Activated CD8-positive, alpha-beta memory T cell treated with anti-CD3 and anti-CD28 coated beads for 1 hour (primary cell): ENCODE measurements at places on chromosomes 7 and 10.

DNA sequence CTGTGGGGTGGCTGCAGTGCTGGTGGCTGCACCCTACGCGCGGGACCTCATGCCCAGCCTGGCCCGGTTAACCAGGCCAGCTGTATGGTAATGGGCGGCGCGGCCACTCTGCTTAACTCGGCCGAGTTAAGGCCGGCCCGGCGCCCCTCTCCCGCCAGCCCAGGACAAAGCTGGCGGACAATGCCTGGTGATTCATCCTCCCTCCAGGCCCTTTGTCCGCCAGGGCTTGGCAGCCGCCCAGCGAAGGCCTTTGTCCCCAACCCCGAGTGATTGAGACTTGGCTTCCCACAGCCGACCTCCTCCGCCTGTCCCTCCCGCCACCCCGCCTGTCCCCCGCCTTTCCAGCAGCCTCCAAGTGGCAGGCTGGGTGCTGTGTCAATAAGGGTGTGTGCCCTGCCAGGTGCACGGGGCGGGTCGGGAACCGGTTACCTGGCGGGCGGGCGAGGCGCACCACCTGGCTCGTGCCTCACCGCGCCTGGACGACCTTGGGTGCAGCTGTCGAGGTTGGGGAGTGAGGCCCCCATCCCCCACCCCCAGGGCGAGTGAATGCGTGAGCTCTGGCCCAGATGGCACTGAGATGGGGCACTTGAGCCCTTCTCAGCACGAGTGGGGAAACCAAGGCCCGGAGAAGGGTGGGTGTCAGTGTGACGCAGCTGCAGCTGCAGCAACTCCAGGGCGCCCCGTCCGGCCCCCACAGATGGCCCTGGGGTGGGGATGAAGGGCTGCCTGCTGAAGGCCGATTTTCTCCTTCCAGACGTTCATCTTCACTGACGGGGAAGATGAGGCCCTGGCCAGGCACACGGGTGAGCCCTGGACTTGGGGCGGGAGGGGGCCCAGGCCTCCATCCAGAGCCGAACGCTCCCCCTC, 4.6 kb downstream of the LFNG start:
- no peak for DNase-seq

- no peak for DNase-seq
Measured at GRCh38 chr7:23275912-23276311, 23.2 kb upstream of the MALSU1 start.

DNA sequence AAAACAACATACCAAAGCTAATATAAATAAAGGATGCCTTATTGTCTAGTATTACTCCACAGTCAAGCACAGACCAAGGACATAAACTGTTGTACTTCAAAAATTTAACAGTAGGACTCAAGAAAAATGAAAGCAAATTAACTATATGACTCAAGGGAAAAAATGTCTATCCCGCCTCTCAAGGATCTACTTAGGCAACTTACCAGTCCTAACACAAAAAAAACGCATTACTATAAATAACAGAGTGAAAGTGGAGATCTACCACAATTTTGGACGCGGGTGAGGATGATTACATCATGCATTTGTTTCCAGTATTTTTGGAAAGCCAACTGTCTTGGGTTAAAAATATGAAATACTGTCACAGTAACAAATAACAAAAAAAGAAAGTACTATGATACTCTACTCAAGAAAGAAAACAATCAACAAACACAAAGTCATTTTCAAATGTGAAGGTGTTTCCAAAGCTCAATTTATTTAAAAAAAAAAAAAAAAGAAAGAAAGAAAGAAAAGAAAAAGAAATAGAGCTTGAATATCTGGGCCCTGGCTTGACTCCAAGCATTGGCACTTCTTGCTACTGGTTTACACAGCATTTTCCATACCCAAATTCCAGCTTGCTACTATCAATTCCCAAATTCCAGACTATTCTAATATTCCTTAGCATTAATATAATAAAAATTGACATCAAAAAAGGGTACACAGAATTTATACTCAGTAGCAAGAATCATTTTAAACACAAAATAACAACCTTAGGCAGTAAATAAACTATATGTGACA, 99.4 kb downstream of the RSU1 start:
- DNase-seq, result no peak

DNA sequence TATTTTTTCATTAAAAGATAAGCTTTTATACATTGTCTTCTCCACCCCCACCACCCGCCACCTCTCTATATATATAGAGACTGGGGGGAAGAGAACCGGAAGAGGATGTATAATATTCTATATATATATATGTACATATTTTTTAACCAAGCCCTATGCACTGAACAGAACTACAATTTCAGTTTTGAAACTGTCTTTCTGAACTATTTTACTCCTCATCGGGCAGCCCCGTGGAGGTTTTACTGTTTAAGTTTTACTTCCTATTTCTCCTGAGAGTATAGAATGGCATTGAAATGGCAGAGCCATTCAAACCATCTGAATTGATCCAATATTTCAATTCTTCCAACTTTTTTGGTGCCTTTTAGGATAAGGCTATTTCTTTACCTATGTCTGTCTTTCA, 1047.1 kb downstream of the NRG3 start:
- DNase-seq, result no peak

- DNase-seq, result no peak
Measured at GRCh38 chr7:151550656-151551286, 31.1 kb upstream of the RHEB start.

DNA sequence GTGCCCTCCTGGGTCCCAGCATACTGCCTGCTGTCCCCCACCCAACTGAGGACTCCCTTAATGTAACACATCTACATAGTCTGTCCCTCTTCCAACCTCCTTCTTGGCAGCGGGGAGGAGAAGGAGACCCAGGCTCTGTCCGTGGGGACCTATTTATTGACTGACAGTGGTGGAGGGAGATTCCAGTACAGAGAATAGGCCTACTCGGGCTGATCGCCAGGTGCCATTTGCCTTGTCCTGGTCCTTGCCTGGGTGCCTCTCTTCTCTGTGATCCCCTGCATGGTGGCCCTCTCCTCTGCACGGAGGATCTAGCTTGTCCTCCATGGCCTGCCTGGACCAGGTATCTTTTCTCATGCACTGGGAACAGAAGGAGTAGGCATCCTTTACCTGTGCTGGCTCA, 17.0 kb downstream of the GHRHR start:
- DNase-seq, result no peak

- DNase-seq, result no peak
Measured at GRCh38 chr10:109939315-109939961, 16.1 kb upstream of the XPNPEP1 start.

DNA sequence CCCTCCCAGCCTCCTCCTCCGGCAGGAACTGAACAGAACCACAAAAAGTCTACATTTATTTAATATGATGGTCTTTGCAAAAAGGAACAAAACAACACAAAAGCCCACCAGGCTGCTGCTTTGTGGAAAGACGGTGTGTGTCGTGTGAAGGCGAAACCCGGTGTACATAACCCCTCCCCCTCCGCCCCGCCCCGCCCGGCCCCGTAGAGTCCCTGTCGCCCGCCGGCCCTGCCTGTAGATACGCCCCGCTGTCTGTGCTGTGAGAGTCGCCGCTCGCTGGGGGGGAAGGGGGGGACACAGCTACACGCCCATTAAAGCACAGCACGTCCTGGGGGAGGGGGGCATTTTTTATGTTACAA, 83.3 kb downstream of the PAX2 start:
- no peak for DNase-seq

DNA sequence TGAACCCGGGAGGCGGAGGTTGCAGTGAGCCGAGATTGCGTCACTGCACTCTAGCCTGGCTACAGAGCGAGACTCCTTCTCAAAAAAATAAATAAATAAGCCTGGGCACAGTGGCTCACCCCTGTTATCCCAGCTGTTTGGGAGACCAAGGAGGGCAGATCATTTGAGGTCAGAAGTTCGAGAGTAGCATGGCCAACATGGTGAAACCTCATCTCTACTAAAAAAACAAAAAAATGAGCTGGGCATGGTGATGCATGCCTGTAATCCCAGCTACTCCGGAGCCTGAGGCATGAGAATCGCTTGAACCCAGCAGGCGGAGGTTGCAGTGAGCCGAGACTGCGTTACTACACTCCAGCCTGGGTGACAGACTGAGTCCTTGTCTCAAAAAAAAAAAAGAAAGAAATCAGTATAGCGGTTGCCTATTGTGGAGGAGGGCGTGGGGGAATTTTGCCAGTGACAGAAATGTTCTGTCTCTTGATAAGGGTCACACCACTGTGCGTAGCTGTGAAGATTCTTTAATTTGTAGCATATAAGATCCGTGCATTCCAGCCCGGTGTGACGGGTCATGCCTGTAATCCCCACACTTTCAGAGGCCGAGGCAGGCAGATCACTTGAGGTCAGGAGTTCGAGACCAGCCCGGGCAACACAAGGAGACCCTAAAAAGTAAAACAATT, 17.9 kb upstream of the EIF3B start:
- DNase-seq, result no peak

DNA sequence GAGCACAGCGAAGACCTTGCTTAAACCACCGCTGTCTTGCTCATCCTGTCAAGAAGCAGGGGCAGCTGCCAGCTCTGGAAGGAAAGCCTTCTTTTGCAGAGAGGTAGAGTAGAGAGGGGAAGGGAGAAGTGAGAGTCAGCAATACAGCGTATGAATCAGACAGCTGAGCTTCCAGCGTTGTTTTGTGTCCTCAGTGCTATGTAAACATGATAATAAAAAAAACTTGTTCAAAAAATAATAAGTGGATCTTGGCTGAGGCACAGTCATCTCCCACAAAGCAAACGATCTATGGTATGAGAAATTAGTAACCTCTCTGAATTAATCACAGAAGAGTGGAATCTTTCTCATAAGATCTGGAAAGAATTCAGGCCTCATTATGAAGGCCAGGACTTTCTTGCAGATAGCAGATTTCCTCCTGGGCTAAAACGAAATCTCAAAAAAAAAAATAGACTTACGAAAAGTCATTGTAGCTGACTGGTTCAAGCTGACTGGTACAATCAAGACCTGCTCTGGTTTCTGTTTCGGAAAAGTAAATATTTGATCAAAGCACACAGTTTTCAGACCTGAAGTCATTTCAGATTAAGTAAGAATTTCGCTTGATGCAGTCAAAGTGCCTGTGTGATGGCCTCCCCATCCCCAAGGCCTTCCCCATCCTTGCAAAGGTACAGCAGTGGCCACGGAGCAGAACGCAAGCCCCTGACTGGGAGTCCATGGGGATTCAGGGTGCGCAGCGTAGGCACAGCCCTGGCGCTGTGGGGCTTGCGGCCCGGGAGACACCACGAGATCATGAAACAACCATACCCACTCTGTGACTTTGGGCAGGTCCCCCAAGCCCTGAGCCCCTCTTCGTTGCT, 29.4 kb downstream of the CHST15 start:
- no peak for DNase-seq

DNA sequence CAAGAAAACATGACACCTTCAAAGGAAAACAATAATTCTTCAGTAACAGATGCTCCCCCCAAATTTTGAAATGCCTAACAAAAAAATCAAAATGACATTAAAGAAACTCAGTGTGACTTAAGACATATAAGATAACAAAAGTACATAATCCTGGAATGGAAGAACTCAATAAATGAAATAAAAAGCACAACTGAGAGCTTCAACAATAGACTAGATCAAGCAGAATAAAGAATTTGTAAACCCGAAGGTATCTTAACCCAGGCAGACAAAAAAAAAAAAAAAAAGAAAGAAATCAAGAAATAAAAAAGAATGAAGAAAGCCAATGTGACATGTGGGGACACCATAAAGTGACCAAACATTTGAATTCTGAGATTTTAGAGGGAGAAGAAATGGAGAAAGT, 27.7 kb upstream of the LRRD1 start:
- DNase-seq, result no peak

DNA sequence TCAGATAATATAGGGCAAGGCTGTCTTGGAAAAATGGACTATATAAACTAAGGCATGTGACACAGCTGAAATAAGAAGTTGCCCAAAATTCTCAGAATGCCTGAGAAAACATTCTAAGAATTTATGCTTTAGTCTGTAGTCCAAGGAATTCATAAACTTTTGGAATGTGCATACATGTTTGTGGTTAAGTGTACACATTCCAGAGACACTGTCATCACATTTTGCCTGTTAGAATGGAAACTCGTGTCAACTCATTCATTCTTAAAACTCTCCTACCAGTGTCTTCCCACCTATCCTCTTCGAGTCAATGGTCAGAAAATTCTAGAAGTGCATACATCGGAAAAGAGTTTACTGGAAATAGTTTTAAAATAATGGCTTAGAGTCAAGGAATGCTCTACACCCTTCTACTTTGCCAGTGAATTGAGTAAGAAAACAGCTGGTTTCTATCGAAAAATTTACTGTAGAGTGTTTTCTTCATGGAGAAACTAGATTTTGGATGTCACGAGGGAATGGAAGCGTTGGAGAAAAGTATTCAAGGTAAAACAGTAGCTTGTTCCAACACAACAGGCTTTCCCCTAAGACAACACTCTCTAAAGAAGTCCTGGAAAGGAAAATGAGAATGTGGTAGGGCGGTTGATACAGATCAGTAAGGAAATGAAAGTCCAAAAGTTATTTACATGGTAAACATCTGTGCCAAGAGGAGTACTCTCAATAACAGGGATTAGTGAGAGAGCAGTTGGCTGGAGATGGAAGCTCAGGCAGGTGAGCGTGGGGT, 1177.6 kb upstream of the C7orf33 start:
- no peak for DNase-seq

DNA sequence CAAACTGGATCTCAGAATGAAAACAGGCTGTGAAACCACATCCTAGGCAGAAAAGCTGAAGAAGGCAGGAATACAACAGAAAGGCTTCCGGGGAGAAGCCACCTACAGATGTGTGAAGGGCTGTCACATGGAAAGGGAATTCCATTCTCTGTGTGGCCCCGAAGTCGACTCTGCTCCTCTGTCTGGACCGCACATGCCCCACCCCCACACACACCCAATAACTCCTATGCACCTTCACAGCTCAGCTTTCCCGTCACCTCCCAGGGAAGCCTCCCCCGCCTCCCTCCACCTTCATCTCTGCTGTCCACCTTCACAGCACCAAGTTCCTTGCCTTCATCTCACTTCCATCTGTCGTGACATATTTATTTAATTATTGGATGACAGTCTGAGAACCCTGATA, 23.4 kb upstream of the ENO4 start:
- no peak for DNase-seq

- DNase-seq, result no peak
Measured at GRCh38 chr7:75039709-75040108, 33.9 kb downstream of the RCC1L start.

GRCh38 chr10:35558276-35558675, 46.9 kb upstream of the GJD4 start:
- no peak for DNase-seq

DNA sequence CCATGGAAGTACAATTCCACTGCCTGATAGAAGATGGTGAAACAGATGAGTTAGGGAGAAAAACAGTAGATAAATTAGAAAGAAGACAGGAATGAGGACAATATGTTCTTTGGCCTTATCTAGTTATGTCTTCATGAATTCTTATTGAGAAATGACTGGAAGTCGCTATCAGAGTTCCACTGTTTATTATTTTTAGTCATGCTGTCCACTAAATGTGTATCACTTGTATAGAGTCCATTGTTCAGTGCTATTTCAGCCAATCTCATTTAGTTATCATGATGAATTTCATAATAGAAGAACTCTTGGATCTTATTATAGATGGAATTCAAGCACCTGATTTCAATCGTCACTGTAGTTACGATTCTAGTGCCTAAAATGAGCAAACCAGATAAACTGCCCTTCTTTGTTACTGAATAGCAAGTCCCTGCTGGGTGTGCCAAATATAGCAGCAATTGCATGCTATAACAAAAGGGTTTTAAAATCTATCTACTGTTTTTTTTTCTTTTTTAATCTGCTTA, 177.7 kb upstream of the COL1A2 start:
- DNase-seq, result no peak

GRCh38 chr10:12448340-12448728, 99.0 kb downstream of the CAMK1D start:
- DNase-seq, result no peak

- DNase-seq, result no peak
Measured at GRCh38 chr10:114876602-114877300, 55.2 kb downstream of the FHIP2A start.

GRCh38 chr10:28644647-28645046, 32.7 kb upstream of the BAMBI start:
- no peak for DNase-seq
